ENCODE measurements at places on chromosomes 12 and 14. TPM values are rescaled to one million over a fixed set of nuclear protein-coding genes. Genes with fewer than 3 reads are reported as not detected.

PIWIL1 gene
- total RNA-seq = not detected

KCNA5 gene
- not detected for total RNA-seq

AKAP6 gene
- 1.9 TPM for total RNA-seq

P2RX4 gene
- total RNA-seq = 17.1 TPM

LDHB gene
- 1,454 TPM for total RNA-seq

FCF1 gene
- total RNA-seq = 69.0 TPM

TMEM63C gene
- 5.7 TPM for total RNA-seq

CLEC2B gene
- total RNA-seq = not detected

ZDHHC22 gene
- 0.10 TPM for total RNA-seq

NCOR2 gene
- total RNA-seq = 153 TPM

ANO4 gene
- total RNA-seq = 1.7 TPM

TMEM19 gene
- total RNA-seq = 18.9 TPM

KRT75 gene
- not detected for total RNA-seq

MGAT4C gene
- total RNA-seq = not detected

HAL gene
- 1.8 TPM for total RNA-seq

L3HYPDH gene
- 19.5 TPM for total RNA-seq

FZD10 gene
- not detected for total RNA-seq

B4GALNT1 gene
- total RNA-seq = 31.3 TPM

SLCO1B1 gene
- 0.32 TPM for total RNA-seq

IL26 gene
- not detected for total RNA-seq

EXOC3L4 gene
- not detected for total RNA-seq

INHBC gene
- total RNA-seq = 0.20 TPM

ACYP1 gene
- 30.7 TPM for total RNA-seq

MDGA2 gene
- not detected for total RNA-seq

PIANP gene
- not detected for total RNA-seq

ART4 gene
- not detected for total RNA-seq

GPR137C gene
- total RNA-seq = 0.89 TPM

KCNJ8 gene
- total RNA-seq = 0.17 TPM

ANKS1B gene
- total RNA-seq = 0.54 TPM

IFT81 gene
- total RNA-seq = 9.0 TPM

ZCCHC8 gene
- total RNA-seq = 30.5 TPM

FBRSL1 gene
- 124 TPM for total RNA-seq

IL25 gene
- total RNA-seq = not detected

AMN gene
- 5.7 TPM for total RNA-seq

ABCC9 gene
- 0.05 TPM for total RNA-seq

MMP19 gene
- total RNA-seq = 2.3 TPM

CMA1 gene
- total RNA-seq = not detected

MYBPC1 gene
- total RNA-seq = not detected

SIX6 gene
- total RNA-seq = not detected

ASCL1 gene
- total RNA-seq = not detected

FGF23 gene
- not detected for total RNA-seq

TMEM179 gene
- not detected for total RNA-seq

SINHCAF gene
- total RNA-seq = 179 TPM

CDKL1 gene
- total RNA-seq = 7.1 TPM

GUCY2C gene
- not detected for total RNA-seq

C12orf56 gene
- not detected for total RNA-seq

SERPINA3 gene
- 4.3 TPM for total RNA-seq

FAM186B gene
- total RNA-seq = 0.42 TPM

C14orf119 gene
- 46.8 TPM for total RNA-seq

ANKRD33 gene
- not detected for total RNA-seq

Data from HCT116 (cell line).